Activated T-cell treated with anti-CD3 and anti-CD28 coated beads, Interleukin-2, amount 50 U/mL, for 72 hours (primary cell): ENCODE measurements at places on chromosomes 16 and 17.
A peak's percentile ranks its signal among the peaks of the same experiment; 100 is the strongest.

- H3K36me3 ChIP-seq, result no peaks in the 10 kb centered on the region
- no peak overlapping the region for H3K4me3 ChIP-seq
- H3K27me3 ChIP-seq, result no peaks in the 10 kb centered on the region
- no peak for DNase-seq
- no peak overlapping the region for H3K27ac ChIP-seq
Measured at GRCh38 chr16:67976205-67976604, 4.1 kb downstream of the DPEP3 start.

- H3K4me3 ChIP-seq, result no peak overlapping the region
- H3K27ac ChIP-seq, result no peak overlapping the region
- peaks cover 41% of the 10 kb centered on the region for H3K4me1 ChIP-seq
- peaks cover 1% of the 10 kb centered on the region for H3K36me3 ChIP-seq
- H3K27me3 ChIP-seq, result no peaks in the 10 kb centered on the region
- no peak for DNase-seq
Measured at GRCh38 chr16:31452631-31453106, 6.6 kb upstream of the ARMC5 start.

- H3K27ac ChIP-seq, result no peak overlapping the region
- no peaks in the 10 kb centered on the region for H3K27me3 ChIP-seq
Measured at GRCh38 chr16:49129935-49130334, 151.7 kb downstream of the CBLN1 start.

DNA sequence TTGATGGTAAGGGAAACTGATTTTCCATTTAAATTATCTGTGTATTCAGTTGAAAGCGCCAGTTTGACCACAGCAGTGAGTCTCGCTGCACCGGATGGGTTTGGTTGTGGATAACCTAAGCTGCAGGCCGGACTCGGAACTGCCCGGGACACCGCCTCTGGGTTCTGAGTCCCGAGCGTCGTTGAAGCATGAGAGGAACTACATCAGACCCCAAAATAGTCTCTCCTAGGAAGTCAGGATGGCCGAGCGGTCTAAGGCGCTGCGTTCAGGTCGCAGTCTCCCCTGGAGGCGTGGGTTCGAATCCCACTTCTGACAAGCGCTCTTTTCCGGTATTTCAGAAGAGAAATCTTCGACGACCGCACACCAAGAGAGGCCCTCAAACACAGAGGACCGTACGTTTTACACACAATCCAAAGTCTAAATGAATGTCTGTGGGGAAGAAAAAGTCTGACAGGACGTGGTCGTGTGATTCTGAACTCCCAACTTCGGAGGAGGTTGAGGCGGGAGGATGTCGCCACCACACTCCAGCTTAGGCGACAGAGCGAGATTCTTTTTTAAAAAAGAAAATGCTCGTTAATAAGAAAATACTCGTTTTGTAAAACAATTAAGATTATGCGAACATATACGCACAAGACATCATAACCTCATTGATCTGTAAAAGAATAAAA is 15.4 kb upstream of the PLLP start:
- DNase-seq, result peak; percentile 85
- H3K36me3 ChIP-seq, result no peaks in the 10 kb centered on the region
- H3K27ac ChIP-seq, result no peak overlapping the region
- no peaks in the 10 kb centered on the region for H3K27me3 ChIP-seq

- no peak overlapping the region for H3K27ac ChIP-seq
- no peak overlapping the region for H3K4me3 ChIP-seq
- peaks cover 6% of the 10 kb centered on the region for H3K27me3 ChIP-seq
- peaks cover 5% of the 10 kb centered on the region for H3K4me1 ChIP-seq
- DNase-seq, result no peak
Measured at GRCh38 chr17:16975744-16976625, 4.1 kb upstream of the TNFRSF13B start.

GRCh38 chr16:59899940-59900339 is 1165.8 kb upstream of the GOT2 start:
- no peak overlapping the region for H3K27ac ChIP-seq
- peaks cover 4% of the 10 kb centered on the region for H3K36me3 ChIP-seq
- no peaks in the 10 kb centered on the region for H3K4me1 ChIP-seq
- H3K27me3 ChIP-seq, result no peaks in the 10 kb centered on the region
- no peak overlapping the region for H3K4me3 ChIP-seq

GRCh38 chr16:72189865-72190371 is 18.0 kb upstream of the PMFBP1 start:
- DNase-seq, result no peak
- H3K27me3 ChIP-seq, result no peaks in the 10 kb centered on the region
- H3K4me1 ChIP-seq, result no peaks in the 10 kb centered on the region
- no peaks in the 10 kb centered on the region for H3K36me3 ChIP-seq
- no peak overlapping the region for H3K4me3 ChIP-seq
- no peak overlapping the region for H3K27ac ChIP-seq
